NCI-H2107 (cell line): ENCODE measurements at places on chromosomes 16 and 17.

DNA sequence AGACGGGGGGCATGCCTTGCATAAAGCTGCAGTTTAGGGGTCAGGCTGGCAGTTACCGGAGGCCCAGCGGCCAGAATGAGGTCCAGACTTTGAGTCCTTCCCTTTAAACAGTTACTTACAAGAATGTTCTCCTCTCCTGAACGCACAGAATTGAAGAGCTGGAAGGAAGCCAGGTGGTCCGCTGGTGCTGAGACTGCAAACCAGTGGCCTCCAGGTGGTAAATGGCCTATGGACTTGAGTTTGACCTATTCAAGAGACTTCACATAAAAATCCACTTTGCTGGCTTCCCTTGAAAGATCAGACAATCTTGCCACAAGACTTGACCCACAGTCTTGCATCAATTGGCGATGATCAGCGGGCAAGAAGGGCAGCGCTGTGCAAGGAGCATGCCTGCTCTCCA, 14.7 kb upstream of the SEZ6 start:
- DNase-seq, result no peak

DNA sequence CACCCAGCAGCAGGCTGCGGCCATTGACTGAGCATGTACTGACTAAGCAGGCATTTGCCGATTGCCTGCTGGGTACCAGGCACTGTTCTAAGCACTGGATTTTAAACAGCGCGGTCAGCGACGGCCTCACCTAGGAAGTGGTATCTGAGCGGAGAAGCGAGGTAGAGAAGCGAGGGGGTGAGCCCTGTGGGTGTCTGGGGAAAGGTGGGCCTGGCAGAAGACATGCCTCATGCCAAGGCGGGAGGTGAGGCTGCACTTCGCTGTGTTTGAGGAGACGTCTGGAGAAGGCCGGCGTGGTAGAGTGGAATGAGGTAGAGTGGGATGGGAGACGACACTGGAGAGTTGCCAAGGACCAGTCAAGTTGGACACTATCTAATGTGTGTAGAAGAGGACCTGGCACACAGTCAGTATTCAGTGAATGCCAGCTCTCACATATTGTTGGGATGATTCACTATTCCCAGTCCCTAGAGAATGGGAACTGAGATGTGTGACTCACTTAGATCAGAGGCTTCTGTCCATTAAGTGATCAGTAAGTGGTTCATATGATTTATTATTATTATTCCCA, 14.4 kb downstream of the SYCE1L start:
- no peak for DNase-seq

DNA sequence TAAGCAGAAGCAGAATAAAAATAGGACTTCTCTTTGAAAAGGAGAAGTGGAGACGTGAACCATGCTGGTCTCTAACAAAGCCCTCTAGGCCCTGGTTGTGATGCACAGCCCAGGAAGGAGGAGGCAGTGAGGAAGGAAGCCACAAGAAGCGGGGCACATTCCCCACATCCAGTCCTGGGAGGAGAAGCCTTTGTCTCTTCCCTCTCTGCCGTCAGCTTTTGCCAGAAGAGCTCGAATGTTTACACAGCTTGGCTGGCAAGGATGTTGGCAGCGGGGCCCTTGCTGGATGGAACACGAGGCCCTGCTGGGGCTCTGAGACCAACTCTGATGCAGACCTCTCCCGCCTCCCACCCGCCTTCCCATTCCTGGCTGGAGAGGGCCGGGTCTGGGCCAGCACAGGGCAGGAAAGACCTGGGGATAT, 91.3 kb downstream of the MAF start:
- no peak for DNase-seq

- no peak for DNase-seq
Measured at GRCh38 chr16:88381820-88382451, 823 bp upstream of the ZNF469 start.

DNA sequence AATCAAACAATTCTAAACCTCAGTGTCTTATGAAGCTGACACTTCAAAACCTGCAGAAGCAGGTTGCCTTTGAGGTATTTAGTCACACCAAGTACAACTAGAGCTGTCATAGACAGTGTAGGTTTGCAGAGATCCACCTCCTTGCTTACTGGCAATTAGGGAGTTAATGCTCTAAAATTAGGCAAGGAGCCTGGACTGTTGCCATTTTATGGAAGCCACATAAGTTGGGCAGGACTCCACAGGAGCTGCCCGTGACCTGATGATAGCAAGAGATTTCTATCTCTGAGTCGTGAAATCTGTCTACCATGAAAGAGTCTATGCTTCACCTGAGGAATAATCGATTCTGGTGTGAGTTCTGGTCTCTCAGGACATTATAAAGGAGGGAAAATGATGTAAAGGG, 8.9 kb downstream of the EME1 start:
- DNase-seq, result no peak

- DNase-seq, result no peak
Measured at GRCh38 chr17:55833306-55833705, 82.5 kb downstream of the PCTP start.

- DNase-seq, result no peak
Measured at GRCh38 chr17:52744179-52744578, 585.7 kb upstream of the CA10 start.

GRCh38 chr16:48959204-48959603, 322.4 kb downstream of the CBLN1 start:
- no peak for DNase-seq

GRCh38 chr17:2647957-2648356, 54.5 kb downstream of the PAFAH1B1 start:
- DNase-seq, result no peak

DNA sequence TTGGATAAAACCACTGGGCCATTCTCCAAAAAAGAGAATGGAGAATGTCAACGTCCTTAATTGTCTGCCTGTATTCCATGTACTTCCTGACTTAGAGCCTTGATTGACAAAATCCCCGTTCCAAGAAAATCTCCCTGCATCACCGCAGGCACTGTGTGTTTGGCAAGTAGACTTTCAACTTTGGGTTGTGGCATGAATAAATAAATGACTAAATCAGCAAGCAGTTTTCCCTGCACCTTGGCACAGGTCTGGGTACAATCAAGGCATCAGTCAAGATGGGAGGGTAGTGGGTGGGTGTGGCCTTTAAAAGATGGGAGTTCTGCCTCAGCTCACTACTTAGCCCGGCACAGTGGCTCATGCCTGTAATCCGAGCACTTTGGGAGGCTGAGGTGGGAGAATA, 248.5 kb upstream of the RPL38 start:
- DNase-seq, result no peak

GRCh38 chr16:81164958-81165357, 68.8 kb upstream of the GCSH start:
- no peak for DNase-seq

DNA sequence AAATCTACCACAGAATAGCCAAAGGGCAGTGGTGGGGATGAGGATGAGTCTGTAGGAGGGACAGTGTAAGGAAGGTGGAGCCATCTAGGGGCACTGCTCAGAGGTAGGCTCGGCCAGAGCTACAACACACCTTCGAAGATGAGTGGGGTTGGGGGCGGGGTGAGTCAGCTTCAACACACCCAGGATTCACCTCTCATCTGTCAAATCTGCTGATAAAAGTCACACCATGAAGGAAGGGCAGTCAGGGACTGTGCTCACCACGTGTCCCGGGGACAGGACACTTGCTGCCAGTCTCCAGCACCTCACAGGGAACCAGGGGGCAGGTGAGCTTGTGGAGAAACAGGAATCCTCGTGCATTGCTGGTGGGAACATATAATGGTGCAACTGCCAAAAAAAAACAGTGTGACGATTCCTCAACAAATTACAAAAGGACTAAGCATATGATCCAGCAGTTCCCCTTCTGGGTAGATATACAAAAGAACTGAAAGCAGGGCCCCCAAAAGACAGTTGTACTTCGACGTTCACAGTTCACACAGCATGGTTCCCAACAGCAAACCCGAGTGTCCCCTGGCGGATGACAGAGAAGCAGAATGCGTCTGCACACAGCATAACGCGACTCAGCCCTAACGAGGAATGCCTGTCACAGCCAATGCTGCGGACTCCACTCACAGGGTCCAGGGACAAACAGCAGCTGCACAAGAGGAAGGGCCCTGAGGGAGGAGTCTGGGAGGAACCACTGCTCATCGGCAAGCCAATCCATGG, 133.1 kb downstream of the ANKRD11 start:
- DNase-seq, result no peak

DNA sequence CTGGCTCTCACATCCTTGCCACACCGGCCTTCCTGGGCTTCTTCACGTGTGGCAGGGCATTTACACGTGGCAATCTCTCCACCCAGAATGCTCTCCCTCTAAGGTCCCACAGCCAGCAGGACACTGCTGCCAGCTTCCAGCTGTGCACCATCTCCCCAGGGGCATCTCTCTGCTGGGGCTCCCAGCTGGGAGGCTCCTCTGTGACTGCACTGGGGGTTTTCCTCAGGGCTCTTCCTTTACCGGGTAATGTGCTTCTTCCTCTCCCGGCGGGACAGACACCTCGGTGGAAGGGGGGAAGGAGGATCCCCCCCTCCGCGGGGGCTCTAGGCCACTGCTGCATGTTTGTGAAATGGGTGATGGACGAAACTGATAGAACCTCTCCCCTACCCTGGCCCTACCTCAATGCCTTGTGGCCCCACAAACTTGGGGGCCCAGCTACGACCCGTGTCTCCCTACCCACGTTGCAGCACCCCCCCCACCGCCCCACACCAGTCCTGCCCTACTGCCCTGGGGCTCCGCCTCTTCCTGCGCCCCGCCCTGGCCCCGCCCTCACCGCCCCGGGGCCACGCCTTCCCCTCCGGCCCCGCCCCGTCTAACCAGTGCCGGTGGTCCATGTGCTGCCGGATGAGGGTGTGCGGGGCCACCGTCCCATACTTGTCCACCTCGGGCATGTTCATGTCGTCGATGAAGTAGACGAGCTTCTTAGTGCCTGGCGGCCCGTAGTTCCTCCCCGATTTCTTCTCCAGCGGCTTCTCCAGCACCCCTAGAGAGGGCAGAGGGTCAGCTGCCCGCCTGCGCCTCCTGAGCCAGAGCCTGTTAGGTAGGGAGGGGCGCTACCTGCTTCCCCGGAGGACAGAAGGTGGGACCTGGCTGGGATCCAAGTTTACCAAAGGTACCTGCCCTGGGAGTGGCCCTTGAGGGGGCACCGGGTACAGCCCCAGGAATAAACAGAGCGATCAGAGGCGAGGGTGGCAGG, 92.6 kb downstream of the DNAH17 start:
- no peak for DNase-seq

DNA sequence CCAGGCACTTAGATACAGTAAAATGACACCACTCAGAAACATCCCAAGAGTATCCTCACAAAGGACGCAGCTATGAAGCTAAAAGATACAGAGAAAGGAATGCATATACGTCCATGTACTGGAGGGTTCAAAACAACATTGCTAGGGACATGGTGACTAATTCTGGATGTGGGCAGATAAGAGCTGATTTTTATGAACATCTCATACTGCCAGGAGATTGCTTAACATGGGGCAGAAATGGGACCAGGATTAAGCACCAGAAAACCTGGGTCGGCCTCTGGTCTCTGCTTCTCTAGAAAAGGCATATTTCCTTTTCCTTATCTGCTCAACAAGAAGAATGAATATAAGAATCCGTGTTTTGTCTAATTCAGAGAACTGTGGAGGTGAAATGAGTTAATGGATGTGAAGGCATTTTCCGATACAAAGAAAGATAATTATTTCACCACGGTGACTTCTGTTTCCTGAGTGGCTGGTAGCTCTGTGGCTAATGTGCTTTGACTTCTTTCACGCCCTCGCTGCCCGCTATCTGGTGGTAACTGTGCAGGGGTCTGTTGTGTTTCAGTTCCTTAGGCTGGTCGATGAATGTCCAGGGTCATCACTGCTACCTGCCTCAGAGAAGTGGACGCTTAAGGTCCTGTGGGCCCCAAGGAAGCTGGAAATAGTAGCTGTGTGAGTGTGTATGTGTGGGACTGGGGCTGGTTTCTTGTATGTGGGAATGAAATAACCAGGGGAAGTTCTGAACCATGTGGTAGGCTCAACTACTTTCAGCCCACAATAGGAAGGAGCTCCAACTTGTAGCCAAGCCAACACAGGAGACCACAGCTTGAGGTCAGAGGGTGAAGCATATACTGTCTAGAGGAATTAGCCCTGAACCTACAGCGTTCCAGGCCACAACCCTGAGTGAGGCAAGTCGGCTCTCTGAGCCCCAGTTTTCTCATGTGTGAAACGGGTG, 15.8 kb upstream of the CCL5 start:
- DNase-seq, result no peak

- DNase-seq, result no peak
Measured at GRCh38 chr17:66946251-66946650, 18.3 kb upstream of the CACNG4 start.

GRCh38 chr17:38710985-38711384, 5.9 kb downstream of the MLLT6 start:
- DNase-seq, result no peak

GRCh38 chr17:40938981-40939380, 1.5 kb upstream of the KRT23 start:
- no peak for DNase-seq

- no peak for DNase-seq
Measured at GRCh38 chr17:47670064-47670463, 20.3 kb downstream of the KPNB1 start.

- DNase-seq, result no peak
Measured at GRCh38 chr17:16328997-16329396, 24.3 kb downstream of the CENPV start.

DNA sequence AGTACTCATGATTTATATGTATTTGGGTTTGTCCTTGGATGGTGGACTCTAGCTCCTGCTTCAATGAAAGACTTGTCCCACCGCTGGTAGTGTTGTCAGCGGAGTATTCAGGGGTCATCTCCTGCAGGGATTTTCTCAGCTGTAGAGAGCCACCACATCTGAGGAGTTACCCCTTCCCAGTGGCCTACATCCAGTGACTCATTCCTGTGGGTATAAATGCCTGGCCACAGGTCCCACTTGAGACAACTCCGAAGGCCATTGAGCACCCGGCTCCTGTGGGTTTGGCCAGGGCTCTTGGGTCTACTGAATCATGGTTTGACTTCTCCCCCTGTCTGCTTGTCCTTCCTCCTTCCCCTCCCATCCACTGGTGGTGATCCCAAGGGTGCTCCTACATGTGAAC, 34.6 kb upstream of the WSB1 start:
- no peak for DNase-seq

DNA sequence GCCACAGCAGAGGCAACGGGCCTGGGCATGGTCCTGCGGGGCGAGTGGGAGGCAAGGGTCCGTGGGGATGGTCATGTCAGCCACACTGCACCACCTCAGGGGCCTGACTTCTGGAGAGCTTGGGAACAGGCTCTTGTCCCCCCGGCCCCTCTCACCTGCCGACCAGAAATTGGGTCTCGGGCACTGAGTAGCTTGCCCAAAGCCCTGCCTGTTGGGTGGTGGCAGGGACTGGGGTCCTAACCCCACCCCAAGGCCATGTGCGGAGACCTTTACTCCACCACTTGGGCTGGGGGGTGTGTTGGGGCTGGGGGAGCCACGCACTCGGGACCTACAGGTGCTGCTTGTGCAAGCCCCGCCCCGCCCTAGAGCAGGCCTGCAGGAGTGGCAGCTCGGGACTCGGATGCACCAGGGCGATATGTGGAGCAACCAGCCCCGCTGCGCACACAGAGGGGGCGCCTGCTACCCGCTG, 24.2 kb upstream of the CHMP6 start:
- DNase-seq, result no peak
